HL-60 (cell line): ENCODE measurements at places on chromosomes 6 and 20.

DNA sequence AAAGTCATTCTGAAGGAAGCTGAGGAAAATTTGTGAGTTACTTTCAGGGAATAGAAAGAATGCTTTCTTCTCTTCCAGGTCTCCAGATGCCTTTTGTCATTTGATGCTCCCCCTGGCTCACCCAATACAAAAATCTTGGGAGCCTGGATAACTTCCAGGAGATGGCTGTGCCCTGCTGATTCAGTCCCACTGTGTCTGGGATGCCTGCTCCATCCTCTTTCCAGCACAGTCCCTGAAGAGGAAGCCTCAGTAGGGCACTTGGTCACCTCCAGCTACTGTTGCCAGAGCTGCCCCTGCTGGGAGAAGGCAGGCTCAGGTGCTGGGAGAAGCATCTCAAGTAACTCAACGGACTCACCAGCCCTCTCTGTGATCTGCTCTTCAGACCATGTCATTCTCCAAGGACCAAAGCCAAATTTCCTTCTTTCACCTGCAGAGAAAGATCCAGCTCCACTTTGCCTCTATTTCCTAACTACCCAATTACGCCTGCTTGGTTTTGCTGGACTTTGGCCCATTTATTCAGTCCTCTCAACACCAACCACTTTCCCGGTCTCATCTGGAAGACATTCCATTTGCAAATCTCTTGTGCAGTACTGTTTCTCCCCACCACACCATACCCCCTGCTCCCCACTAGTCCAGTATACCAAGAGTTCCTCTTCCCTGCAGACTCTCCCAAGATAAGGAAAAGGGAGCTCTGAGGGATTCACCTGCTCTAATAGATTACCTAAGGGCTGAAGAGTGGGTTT lies 53.3 kb downstream of the SLC23A2 start:
- DNase-seq = no peak

GRCh38 chr6:55474382-55474781 lies 104.6 kb downstream of the HMGCLL1 start:
- DNase-seq = no peak

DNA sequence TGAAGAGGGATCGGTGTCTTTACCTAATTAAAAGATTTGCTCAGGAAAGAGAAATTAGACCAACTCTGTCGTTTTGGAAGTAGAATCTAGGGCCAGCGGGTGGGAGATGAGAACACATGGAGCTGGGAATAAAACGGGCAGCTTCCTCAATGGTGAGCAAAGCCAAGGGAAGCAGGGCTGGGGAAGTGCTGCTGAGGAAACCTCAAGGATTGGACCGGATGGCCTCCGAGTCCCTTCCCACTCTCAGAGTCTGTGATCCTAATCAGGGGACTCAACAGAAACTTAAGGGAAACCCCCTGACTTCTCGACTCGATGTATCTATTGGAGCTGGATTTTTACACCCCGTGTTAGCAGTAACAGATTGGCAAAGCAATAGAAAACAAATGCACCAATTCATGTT lies 10.8 kb downstream of the GCNT2 start:
- DNase-seq = no peak

GRCh38 chr6:79446006-79446405 lies 91.2 kb downstream of the LCA5 start:
- no peak for DNase-seq

DNA sequence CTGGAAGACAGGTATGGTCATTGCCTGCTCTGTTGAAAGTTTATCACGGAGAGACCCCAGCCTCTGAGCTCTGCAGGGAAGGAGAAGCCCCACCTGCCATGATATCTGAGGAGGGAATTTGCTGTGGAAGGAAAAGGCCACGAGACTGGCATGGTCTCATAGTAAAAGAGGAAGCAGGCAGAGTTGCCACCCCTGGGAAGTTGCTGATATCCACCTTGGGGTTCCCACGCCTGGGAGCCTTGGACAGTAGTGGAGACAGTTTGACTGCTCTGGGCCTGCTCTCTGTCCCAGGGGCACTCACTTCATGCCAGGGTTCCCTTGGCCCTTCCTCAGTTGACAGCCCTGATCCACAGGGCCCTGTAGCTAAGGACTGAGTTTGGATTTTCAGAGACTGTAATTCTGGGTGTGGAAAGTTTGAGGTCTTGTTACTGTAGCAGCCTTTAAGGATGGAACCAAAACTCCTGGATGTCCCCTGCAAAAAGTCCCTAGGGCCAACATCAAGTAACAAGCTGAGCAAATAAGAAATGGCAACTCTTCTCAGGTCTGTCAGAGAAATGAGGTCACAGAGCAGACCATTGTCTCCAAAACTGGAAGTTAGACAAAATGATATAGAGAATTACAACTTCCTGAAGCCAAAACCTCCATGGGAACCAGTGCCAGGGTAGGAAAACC lies 6.9 kb upstream of the SIRPB1 start:
- peak; percentile 42 for DNase-seq

DNA sequence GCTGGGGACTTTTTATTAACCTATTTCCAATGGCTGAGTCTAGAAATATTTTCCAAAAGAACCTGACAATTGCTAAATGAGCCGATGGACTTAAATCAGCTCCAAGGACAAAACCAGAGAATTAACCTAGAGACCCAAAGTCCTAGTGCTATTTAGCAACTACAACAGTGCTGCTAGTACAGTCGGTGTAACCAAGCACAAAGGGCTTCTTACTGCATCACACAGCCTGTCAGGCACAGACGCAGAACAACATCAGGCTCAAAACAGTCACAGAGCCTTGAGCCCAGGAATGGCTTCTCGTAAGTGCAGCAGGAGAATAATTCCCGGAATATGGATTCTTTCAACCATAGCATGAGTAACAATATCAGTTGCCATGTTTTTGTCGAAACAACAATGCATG lies 70.0 kb downstream of the GFOD1 start:
- no peak for DNase-seq

DNA sequence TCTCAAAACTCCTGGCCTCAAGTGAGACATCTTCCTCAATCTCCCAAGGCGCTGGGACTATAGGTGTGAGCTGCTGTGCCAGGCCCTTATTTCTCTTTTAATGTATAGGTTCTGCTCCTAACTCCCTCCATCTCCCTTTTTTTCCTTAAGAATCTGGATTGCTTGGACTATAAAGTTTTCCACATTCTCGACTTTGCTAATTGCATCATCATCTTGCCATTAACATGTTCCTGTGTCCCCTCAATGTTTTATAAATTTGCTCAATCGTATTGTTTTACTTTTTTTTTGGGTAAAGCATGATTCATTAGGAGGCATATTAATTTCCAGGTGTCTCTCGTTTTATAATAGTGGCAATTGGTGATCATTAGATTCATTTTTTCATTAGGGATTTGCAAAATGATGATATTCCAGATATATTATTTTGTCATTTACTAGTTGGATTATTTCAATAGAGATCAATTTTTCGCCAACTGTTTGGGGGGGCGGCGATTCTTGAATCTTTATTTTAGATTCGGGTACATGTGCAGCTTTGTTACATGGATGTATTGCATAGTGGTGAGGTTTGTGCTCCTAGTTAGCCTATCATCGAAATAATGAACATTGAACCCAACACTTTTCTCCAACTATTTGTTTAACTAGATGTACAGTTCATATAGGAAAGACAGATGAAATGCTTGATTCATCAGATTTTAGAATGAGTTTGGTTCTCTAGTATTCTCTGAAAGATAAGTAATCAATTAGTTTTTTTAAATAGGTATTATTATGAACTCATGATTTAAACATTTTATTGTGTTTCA lies 68.7 kb downstream of the CBFA2T2 start:
- DNase-seq = no peak

GRCh38 chr20:34377072-34377847 lies 14.2 kb downstream of the ITCH start:
- DNase-seq = no peak

DNA sequence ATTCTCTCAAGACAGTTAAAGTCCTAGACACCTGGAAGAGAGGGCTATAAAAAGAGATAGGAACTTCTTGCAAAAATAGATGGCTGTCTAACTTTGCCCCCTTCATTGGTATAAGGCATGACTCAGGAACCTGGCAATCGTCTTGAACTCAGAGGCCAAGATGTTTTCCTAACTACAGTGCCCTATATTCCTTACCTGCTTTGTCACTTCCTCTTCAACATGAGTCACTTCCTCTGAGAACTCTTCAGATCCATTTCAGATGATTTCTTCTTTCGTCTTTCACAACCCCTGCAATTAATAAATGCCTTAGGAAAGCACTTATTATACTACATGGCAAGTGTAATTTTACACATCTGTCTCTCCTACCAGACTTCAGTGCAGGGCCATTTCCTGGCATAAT lies 83.5 kb downstream of the HAO1 start:
- no peak for DNase-seq

DNA sequence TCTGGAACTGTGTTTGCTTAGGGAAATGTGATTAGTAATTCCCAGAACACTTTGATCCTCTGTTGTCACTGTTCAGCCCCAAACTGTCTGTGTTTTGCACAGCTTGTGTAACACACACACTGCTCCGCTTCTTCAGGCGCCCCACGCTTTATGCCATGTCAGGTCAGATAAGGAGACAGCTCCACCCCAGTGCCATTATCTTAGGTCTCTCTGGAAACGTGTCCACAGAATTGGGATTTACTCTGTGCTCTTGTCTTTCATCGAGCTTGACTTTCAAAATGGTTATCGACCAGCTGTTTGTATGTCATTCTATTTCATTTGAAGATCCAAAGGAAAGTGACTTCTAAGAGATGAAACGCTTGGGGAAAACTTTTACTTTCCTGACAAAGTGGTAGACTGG lies 106.4 kb upstream of the SSTR4 start:
- DNase-seq = no peak

- no peak for DNase-seq
These were observed 6.3 kb downstream of the EBF4 start for GRCh38 chr20:2698912-2699311.

- DNase-seq = no peak
These were observed 492.4 kb downstream of the PKHD1 start for GRCh38 chr6:51594981-51595380.

DNA sequence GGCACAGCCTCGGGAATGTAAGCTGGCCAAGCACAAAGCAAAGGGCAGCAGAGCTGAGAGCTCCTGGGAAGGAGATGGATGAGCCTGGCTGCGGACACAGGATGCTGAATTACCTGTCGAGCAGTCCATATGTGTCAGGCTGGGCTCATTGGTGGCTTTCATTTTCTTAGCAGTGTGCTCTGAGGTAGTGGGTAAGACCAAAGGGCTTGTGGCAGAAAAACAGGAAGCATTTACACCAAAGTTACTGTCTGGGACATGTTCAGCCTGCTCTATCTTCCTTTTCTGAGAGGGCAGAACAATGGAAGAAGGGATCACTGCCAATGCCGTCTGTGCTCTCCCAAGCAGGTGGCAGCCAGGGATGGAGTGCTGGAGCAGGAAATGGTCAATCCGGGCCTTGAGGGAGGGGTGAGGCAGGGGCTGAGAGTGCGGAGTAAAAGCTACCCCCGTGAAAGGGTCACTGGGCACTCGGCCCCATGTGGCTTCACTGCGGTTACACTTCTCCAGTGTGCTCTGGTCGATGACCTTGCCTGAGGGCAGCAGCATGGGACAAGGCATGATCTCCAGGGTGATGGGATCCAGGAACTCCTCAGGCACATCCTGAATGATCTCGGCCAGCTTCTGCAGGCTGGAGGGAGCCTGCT lies 36.9 kb upstream of the AVP start:
- peak; percentile 51 for DNase-seq

- DNase-seq = no peak
These were observed 44.1 kb downstream of the GPX5 start for GRCh38 chr6:28569748-28570147.

- DNase-seq = no peak
These were observed 34.2 kb upstream of the BTN3A2 start for GRCh38 chr6:26330859-26331217.

DNA sequence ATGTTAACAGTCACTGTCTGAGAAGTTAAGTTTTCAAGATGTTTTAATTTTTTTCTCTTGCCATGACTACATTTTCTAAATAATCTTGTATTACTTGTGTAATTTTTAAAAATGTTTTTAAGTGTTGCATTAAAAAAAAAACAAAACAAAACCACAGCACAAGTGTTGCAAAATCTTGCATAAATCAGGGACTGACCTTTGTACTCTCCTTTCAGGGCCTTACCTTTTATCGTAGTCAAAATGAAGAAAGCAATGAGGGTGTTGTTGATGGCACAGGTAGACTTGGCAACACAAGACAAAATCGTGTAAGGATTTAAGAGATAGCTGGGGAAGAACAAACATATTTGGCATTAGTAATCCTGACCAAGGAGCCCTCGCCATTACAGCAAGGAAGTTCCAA lies 42.5 kb downstream of the PIGU start:
- no peak for DNase-seq

GRCh38 chr6:7646394-7646793 lies 56.4 kb downstream of the SNRNP48 start:
- DNase-seq = no peak

DNA sequence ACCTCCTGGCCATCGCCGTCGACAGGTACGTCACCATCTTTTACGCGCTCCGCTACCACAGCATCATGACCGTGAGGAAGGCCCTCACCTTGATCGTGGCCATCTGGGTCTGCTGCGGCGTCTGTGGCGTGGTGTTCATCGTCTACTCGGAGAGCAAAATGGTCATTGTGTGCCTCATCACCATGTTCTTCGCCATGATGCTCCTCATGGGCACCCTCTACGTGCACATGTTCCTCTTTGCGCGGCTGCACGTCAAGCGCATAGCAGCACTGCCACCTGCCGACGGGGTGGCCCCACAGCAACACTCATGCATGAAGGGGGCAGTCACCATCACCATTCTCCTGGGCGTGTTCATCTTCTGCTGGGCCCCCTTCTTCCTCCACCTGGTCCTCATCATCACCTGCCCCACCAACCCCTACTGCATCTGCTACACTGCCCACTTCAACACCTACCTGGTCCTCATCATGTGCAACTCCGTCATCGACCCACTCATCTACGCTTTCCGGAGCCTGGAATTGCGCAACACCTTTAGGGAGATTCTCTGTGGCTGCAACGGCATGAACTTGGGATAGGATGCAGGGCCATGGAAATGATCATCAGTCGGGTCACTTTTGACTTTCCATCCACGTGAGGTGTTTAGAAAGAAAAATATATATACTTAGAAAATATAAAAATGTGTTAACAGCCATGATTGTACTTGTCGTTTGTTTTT lies 868 bp downstream of the MC3R start:
- peak; percentile 38 for DNase-seq

DNA sequence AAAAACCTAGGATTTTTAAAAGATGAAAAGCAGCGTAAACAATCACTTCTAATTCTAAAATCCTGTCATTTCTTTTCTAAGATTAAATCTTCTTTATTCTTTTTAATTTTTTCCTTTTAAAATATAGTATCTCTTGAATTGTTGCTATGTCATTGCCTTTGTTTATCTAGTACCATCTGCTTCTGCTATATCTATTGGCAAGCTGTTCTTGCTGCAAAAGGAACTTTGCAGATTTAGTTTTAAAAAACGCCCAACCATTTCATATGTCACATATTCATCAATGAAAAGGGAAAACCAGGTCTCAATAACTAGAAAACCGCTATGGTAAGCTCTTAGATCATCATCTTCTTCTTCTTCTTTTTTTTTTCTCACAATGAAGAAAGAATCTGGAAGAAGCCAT lies 11.5 kb upstream of the EEF1A1 start:
- no peak for DNase-seq
